Panc1 (cell line): ENCODE measurements at places on chromosomes 11 and 22.

DNA sequence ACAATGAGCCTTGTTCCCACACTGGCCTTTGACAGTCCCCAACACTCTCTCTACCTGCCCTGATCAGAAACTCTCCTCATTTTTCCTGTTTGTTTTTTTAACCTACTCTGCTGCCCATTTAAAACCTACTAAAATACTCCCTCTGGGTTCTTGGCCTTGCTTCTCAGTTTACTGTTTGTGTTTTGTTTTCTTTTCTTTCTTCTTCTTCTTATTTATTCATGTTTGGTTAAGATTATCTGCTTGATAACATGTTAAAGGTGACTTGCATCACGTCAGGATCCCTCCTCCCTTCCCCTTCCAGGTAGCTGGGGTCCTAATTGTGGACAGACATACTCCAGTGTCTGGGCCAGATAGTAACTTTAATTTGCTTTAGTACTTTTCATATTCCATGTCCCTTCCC, 95.0 kb upstream of the KCNA4 start:
- no peak for DNase-seq

GRCh38 chr11:6746086-6746618, 25.6 kb downstream of the OR2AG2 start:
- no peak for DNase-seq

- DNase-seq: no peak
Measured at GRCh38 chr11:71322861-71323582, 70.6 kb upstream of the SHANK2 start.

DNA sequence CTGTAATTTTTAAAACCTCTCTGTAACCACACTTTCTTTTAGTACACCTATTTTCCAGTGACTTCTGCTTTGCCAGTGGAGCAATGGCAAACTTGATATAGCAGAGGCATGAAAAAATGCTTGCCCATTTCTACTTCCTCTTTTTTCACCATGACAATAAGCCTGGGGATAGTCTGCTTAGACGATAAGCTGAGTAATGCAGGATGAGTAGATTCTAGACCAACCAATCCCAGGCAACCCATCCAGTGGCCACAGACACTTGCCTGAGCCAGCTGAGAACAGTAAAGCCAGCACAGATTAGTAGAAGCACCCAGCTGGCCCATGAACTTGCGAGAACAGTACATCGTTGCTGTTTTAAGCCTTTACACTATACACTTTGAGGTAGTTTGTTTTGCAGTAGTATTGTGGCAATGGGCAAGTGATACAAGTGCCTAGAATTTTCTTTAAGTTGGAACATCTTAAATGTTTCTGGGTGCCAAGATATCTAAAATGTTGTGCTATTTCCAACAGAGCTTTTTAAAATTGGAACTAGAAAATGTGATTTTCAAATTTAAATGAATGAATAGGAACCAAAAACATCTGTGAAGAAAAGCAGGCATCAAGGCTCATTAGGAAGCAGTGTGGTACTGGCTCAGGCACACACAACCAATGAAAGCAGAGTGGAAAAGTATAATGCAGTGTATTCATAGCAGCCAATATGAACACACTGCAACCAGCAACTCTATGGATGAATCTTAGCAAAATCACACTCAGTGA, 37.7 kb downstream of the DDI1 start:
- DNase-seq: no peak
